ENCODE measurements at places on chromosomes 3 and 15.
A peak's percentile ranks its signal among the peaks of the same experiment; 100 is the strongest.

DNA sequence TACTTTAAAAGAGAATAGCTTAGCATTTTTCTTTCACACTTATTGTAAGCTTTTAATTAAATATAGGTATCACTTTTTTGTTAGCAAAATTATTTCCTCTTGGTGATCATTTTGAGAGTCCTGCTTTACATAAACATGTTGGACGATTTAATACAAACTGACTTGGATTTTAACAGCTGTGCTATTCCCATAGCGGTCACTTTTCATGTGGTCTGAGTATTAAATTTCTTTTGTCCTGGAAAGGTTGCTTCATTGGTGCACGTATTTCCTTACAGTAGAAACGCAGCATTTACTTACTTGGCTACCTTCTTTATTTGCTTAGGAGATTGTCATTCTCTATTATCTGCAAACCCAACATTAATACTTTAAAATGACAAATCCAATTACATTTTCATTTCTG, 109.4 kb downstream of the ATG7 start:
- DNase-seq: peak; percentile 9

DNA sequence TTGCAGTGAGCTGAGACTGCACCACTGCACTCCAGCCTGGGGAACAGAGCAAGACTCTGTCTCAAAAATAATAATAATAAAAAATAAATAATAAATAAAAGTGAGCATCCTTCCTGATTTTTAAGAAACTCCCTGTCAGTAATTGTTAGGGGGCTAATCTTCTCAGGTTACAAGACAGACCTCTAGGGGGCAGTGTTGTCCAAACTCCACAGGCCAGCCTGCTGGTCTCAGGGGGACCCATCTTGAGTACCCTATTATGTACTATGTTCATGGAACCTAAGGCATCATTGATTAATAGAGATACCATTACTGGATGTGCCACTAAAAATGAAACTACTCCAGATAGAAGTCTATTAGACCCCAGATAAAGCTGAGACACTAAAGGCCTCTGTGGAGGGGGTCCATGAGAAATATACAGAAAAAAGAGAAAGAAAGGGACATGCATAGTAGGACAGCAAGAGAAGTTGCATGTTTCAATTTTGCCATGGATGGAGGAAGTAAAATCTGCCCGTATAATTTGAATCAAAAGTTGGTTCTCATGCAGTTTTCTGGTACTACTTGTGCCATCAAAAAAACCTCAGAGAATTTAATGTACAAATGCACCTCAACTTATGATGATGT, 85.5 kb upstream of the CDV3 start:
- no peak for DNase-seq

DNA sequence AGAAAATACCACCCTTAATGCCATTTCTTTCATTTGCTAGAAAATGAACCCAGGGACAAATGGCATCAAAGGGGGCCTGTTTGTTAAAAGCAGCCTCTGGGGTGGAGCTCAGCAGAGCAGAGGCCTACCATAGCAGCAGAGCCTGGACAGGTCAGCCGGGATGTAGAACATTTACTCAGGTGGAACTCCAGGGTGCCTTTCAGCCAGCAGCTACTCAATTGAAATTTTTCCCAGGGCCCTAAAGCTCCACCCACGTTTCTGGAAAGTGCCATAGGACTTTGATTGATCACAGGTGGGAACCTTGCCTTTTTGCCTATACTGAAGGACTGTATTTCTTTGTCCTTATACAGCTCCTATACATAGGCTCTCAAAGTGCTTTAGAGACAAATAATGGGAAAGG, 74.5 kb upstream of the C15orf61 start:
- DNase-seq: no peak

GRCh38 chr3:177683586-177683985, 486.3 kb upstream of the TBL1XR1 start:
- DNase-seq: no peak

- no peak for DNase-seq
Observed at GRCh38 chr3:100650651-100651619, 41.5 kb downstream of the ADGRG7 start.

DNA sequence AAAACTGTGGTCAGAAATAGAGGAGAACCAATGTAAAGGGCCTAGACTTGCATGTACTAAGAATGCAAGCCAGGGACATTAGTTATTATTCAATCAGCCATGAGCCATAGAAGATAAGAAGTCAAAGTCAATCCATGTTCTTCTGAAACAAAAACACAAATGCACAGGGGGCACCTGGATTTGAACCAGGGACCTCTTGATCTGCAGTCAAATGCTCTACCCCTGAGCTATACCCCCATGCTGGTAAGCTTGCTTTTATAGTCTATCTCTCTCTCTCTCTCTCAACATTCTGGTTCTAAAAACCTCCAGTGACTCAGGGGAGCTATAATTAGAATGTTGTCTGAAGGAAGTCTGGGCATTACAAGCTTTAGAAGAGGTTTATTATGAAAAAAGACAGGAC, 85.6 kb upstream of the ACP3 start:
- no peak for DNase-seq

DNA sequence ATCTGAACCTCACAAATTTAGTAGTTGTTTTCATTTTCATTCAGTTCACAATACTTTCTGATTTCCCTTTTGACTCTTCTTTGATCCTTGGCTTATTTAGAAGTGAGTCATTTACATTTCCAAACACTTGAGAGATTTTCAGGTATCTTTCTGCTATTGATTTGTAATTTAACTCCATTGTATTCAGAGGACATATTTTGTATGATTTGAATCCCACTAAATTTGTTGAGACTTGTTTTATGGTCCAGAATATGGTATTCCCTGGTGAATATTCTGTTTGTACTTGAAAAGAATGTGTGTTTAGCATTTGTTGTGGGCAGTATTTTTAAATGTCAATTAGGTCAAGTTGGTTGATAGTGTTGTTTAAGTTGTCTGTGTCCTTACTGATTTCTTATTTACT, 29.6 kb downstream of the FAN1 start:
- DNase-seq: no peak

DNA sequence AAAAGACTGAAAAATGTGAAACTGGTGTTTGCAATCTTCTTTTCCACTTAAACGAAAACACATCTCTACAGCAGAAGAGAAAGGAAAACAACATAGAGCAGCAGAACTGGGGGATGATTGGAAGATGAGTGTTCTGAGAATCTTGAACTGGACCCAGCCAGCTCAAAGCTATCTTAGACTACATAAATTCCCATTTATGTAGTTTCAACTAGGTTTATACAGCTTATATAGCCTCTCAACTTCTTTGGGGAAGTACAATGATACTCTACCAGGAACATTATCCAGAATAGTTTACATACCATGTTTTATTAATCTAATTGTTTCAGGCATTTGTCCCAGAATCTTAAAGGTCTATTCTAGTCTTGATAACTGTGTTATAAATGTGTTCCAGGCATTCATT, 658.2 kb upstream of the LMCD1 start:
- DNase-seq: no peak

DNA sequence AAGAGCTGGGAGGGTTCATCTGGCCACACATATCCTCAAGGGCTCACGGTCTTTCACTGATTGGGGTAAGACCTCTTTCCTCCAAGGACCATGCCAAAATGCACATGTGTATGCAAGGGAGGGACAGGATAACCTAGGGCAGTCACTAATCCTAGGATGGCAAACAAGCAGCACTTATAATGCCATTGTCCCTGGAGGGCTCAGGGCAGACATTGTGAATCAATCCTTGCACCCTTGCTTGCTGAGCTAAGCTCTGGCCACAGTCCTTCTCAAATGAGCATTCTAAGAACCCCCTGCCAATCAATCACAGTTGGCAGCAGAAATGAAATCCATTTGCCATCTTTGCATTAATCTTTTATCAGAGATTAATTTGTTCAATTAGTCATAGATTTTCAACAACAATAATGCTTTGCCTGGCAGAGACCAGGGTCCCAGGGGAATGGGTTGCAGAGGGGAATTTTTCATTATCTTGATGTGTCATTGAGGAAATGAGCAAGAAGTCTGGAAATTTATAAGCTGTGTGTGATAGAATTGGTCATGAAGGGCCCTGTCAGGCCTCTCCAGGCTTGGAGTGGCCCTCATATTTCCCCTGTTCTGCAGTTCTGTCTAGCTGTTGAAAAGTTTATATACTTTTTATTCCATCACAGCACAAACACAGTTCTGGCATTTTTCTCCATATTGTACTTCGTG, 57.2 kb upstream of the KY start:
- DNase-seq: no peak

All from DMS153 (cell line).